ENCODE measurements at places on chromosomes 11 and 22. TPM values are rescaled to one million over a fixed set of nuclear protein-coding genes. Genes with fewer than 3 reads are reported as not detected.

The MYEOV gene
- 3.6 TPM for polyA plus RNA-seq

The SCGB1A1 gene
- not detected for polyA plus RNA-seq

The PHETA2 gene
- polyA plus RNA-seq = 27.4 TPM

The INPP5J gene
- 1.1 TPM for polyA plus RNA-seq

DNA sequence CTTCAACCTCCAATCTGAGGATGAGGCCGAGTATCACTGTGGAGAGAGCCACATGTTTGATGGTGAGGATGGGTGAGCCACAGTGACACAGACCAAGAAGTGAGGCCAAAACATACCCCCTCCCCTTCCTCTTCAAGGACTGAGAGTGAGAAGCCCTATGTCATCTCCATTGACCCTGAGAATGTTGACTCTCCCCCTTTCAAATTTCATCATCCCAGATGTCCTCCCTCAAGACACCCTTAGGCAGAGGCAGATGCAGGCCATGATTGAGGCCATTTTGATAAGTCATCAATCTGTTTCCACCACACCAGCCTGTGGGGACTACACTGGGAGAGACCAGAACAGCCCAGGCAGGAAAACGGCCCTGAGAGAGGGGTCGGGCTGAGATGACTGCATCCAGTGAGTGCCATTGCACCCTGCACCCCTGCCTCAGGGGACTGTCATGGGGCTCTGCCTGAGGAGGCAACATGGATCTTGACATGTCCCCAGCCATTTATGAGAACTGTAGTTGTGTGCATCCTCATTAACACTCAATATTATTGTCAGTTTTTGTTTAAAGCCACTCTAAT is 84.2 kb upstream of the IGLL5 start:
- no peak for DNase-seq

DNA sequence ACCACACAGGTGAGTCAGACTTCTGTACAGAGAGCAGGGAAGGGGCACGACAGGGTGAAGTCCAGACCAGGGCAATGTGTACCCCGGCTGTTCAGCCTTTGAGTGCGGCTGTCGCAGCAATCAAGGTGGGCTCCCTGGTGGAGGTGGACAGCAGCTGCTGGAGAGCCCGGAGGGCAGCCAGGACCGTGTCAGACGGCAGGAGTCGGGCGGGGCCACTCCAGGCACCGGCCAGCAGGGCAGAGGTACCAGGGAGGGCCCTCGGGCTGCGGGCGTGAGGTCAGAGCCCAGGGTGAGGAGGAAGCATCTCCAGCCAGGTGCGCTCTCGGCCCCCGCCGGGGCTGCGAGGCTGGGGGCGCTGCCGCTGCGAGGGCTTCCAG is 802 bp upstream of the PIM3 start:
- DNase-seq = no peak

DNA sequence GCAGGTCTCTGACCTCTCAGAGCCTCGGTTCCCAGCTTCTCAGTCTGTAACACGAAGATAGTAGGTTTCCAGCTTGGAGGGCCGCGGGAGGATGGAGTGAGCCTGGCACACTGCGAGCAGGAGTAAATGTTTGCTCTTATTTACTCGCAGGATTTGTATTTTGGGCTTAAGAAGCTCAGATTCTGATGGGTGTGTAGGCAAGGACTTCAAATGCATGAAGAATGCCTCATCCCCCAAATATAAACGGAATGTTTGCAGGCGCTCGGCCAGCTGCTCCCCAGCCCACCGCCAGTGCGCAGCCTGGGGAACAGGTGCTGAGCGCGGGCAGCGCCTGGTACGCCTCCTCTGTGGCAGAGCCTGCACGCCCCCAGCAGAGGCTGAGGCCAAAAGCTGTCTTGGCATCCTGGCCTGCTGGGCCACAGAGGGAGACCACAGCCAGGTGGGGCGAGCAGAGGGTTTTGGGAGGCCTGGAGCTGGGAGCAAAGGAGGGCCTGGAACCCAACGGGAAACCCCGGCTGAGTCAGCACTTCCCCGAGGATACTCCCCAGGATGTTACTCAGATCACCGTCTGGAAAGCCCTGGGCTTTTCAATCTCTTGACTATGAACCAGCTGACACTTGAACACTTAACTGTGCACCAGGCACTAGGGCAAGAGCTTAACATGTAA is 9.4 kb downstream of the EHD1 start:
- no peak for DNase-seq

DNA sequence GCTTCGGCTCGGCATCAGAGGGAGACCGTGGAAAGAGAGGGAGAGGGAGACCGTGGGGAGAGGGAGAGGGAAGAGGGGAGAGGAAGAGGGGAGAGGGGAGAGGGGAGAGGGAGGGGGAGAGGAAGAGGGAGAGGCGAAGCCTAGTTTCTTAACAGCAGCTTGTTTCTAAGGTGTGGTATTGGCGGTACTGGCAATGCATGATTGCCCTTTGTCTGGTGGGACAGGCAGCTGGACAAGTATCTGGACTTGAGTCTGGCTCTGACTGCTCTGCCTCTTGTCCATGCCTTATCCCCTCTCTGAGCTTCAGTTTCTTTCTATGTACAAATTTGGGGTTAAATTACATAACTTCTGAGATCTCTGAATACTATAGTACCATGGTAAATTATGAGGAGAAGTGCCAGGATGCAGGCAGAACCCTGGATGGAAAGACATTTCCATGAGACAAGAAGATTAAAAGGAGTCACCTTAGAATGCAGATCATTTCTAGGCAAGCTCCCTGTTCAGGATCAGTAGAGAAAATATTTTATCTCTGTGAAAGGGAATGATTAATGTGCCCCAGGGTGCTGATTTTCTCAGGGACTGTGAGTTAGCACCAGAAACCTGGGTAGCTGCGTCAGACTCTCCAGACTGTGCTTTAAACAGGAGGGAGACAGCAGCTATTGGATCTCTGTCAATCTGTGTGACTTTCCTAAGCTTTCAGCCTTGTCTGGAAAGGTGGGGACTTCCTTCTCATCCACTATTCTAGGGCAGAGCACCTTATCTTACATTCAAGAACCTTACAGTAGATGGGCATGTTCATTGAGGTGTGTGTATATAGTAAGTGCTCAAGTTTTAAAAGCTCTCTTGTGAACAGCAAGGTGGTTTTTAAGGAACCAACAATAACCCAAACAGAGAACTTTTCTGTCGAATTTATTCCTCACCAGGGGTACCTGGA is 31.9 kb upstream of the CCDC90B start:
- DNase-seq = no peak

GRCh38 chr11:116333001-116333535 is 439.7 kb downstream of the BUD13 start:
- DNase-seq = no peak

GRCh38 chr11:73760135-73760678 is 667 bp downstream of the RAB6A start:
- DNase-seq = no peak

DNA sequence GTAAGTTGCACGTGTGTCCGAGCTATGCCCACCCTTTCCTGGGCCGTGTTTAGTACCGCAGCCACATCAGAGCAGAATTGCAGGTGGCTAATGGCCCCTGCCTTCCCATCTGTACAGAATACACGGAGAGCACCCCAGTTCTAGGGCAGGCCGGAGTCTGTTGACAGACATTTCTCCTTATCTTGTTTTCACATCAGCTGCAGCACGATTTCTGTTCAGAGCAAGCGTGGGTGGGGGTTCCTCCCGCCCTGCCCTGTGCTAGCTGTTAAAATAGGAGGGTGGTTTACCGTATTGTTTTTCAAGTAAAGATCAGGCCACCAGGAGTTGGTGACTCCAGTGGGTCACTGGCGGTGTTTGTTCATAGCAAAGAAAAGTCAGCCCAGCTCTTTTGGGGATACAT is 41.1 kb downstream of the UBASH3B start:
- DNase-seq = no peak

DNA sequence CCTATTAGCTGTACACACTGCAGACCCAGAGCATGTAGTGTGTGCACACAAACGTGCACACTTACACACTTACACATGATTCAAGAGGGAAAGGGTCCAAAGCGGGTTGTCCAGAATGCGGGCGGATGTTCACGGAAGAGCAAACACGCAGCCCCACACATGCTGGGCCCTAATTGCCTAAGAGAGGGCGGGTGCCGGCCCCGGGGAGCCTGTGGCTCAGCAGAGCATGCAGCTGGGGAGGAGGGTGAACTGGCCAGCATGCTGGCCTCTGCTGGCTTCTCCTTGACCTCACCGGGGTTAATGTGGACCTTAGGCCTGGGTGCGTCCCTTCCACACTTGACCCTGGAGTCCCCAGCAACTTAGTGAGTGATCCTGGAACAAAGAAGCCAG is 816.3 kb downstream of the BRD1 start:
- no peak for DNase-seq

DNA sequence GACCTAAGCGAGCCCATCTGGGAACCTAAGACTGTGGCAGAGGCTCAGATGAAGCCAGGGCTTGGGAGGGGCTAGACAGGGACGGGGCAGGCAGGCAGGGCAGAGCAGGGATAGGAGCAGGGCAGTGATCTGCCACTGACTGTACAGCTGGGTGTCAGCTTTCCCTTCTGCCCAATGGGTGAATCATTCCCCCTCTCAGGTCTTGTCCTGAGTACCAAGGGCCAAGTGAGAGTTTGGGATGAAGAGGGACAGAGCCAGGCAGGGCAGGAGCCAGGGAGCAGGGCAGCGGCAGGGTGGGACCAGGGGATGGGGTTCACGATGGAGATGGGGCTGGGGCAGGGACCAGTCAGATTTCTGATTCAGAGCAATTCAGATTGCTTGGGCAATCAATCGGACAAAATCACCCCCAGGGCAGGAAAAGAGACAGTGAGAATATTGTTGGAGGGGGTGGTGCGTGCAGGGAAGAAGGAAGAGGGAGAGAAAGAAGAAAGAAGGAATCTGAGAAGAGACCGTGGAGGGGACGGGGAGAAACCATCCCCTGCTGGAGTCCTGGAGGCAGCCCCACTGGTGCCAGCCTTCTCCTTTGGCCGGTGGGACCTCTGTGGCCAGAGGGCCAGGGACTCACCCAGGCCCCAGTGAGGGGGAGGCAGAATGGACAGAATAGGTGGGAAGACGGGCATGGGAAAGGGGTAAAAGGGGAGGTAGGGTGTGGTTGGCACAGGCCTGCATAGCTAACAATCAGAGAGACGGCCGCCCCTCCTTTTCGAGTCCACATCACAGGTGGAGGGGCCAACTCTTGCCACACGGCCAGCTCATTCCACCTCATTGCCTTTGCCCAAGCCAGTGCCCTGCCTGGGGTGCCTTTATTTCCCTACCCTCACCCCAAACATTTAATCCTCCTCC is 47.2 kb downstream of the CYTH4 start:
- DNase-seq = no peak

DNA sequence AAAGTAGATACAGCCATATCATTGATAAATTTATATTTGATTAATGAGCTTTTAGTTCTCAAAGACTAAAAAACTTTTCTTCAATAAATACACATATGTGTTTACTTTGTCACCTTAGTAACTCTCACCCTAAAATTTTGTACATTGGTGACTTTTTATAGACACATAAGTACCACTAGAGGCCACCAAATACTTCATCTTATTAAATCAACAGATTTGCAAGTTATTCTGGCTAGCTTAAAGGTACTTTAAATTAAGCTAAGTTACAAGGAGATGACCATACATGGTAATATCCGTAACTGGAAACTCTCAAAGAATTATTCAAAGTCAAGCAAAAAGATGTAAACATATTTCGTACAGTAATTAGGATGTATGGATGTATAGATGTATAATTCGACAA is 112.2 kb downstream of the SBF2 start:
- peak; percentile 35 for DNase-seq

DNA sequence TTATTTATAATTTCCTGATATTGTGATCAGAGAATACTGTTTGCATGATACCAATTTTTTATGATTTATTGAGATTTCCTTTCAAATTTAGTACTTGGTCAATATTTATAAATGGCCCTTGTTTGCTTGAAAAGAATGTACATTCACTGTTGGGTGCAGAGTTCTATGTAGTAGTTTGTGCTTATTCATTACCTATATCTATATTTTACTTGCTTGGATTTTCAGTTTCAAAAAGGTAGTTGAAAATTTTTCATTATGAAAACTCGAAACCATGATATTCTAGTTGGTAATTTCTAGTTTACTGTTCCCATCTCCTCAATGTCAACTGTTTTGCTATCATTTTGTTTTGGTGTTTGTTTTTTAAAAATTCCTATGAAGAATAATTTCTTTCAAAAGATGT is 155.7 kb downstream of the AASDHPPT start:
- DNase-seq = no peak

- DNase-seq = no peak
Measured at GRCh38 chr11:44957776-44958564, 7.3 kb upstream of the TP53I11 start.

GRCh38 chr11:27217948-27218420 is 145.0 kb downstream of the CCDC34 start:
- DNase-seq = peak; percentile 83

DNA sequence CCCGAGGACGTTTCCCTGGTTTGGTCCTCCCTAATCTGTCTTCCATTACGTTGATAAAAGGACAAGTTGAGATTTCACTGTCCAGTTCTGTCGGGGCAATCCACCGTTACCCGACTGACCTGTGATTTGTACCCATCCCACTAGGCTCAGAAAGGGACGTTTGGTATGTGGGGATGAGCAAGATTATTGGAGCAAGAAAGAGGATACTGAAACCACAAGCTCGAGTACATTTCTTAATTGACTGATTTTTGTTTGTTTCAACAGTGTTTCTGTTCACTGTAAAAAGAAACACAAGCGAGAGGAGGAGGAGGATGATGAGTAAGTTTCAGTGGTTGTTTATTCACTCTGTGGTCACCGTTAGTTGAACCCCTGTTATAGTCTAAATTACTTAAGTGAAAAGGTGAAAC is 969 bp downstream of the CCDC117 start:
- DNase-seq = peak; percentile 41

DNA sequence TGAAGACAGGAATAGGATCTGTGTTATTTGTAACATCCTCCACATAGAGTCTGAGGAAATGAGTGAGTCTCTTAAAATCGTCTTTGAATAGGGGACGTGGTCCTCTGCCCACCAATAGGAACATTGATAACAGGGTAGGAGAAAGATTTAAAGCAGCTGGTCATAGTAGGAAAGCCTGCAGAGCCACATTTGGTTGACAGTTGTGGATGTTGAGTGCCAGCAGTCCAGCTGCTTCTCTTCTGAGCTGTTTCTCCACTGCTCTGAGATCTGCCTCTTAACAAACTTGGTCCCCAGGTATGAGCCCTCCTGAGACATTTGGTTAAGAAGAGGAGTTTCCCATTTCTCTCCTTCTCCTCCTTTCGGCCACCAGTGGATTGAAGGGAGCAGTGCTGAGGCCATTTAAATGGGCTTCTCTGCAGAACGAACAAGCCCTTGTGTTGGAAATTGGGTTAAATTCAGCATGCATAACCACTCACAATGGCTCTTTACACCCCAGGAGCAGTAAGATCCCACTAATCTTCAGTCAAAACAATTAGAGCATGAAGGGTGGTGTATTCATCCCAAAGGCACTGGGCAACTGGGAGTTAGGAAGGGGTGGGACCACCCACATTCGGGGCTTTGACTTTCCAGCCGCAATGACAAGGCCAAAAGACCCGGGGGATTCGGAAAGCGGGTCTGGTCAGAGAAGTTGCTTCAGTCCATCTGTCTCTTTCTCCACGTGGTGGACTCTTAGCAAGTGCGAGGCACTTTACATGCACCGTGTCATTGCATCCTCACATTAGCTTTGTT is 32.3 kb downstream of the MIAT start:
- no peak for DNase-seq

Data from BJ (cell line).